ENCODE measurements at places on chromosomes 2 and 18.

GRCh38 chr2:66730441-66730840 lies 295.5 kb downstream of the MEIS1 start:
- no peak for DNase-seq

DNA sequence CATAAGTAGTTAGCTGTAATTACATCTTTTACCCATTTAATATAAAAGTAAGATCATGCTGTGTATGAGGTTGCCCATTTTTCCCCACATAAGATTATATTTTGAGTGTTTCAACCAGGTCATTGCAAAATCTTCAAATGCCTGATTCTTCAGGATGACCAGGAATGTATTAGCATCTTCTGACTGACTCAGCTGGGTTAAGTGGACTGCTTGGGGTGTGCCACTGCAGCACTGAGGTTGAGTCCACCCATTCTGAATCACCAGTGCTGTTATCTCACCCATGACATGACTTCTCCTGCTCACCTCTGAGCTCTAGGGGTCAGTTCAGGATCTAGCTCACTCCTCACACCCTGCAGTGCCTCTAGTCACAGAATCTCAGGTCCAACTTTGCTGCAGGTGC lies 576.7 kb upstream of the ZEB2 start:
- peak; percentile 37 for DNase-seq

GRCh38 chr2:170973225-170973491 lies 44.1 kb downstream of the GORASP2 start:
- DNase-seq = no peak

- DNase-seq = no peak
Observed at GRCh38 chr2:61326423-61326822, 144.5 kb downstream of the USP34 start.

DNA sequence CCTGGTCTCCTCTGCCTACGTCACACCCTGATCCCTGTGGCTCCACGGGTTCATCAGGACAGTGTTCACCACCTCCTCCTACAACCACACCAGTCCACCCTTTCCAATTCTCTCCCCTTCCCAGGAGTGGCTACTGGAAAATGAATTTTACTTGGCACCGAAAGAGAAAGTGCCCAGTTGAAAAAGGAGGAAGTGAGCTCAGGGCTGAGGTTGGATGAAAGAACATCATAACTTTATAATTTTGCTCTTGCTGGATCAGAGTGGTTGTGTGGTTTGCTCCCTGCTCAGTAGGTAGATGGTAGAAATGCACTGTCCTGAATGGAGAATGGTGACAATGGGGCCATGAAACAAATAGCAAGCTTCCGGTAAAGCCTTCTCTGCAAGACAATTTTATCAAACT lies 140.3 kb upstream of the DDX18 start:
- DNase-seq = no peak

DNA sequence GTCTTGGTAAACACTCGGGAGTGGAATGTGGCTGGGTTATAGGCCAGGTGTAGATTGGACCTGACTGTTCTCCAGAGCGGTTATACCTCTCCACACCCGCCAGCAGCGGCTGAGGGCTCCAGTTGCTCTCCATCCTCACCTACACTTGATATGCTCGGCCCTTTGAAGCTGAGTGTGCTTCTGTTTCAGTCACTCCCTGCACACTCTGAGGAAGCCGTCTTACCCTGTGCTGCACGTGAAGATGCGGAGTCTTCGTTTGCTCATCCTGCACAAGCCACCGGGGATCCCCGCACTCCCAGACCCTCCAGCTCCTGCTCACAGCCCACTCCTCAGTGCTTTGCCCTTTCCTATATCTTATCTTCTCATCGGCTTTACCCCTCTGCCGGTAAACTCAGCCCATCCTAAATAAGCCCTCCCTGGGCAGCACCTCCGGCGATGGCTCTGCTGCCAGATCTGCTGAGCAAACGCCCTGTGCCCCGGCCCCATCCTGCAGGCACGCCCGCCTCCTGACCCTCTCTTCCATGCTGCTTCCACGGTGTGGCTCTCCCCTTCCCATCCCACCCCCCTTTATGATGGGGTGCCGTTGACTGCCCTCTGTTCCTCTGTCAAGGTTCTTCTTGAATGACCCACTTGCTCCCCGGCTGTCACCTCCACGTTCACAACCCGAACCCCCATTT lies 47.3 kb upstream of the ODC1 start:
- no peak for DNase-seq

DNA sequence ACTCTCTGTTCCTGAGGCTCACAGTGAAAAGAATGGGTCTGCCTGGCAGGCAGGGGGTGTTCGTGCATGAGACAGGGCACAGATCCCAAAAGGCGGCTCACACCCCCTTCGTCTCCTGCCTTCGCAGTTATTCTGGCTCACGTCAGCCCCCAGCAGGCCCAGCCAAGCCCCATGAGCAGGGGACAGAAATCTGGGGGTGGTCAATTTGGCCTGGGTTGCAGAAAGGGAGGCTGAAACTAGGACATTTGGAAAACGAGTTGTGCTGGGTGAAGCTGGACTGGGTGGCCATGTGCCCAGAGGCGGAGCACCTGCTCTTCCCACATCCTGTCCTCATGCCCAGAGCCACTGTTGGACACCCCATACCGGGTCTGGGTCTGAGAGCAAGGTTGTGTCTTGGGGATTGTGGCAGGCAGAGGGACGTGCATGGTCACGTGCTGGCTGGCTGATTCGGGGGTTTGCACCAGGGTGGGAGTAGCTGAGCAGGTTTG lies 99.0 kb upstream of the MCFD2 start:
- no peak for DNase-seq

DNA sequence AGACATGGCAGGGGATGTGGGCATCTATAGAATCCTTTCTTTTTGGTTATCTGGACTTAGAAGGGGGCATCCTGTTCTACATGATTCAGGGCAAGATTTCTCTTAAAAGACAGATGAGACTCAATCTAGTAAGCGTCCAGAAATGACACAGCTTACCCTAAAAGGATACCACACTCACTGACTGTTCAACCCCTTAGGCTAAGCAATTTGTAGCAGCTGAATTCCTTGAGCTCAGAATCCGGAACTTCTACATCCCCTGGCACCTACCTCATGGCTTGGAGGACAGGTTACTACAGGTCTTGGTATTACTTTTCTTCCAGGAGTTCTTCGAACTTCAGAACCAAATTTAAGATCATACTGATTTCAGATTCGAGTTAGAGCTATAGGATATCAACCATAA lies 138.4 kb downstream of the LAMA3 start:
- DNase-seq = no peak

DNA sequence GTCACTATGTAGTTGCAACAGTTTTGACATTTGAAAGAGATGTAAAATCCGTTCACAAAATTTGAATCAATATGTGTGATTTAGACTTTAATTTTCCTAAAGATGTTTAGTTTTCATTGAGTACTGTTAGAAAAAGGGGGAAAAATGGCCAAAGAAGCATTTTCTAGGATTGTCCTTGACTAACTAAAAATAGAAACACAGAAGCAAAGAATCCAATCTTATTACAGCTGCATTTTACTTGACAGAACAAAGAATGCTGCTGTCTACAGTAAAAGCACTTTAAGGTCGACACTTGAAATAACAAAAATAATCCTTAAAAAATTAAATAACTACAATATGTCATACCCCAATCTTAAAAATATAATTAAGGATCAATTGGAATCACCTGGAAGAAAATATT lies 48.9 kb downstream of the FRZB start:
- DNase-seq = no peak

DNA sequence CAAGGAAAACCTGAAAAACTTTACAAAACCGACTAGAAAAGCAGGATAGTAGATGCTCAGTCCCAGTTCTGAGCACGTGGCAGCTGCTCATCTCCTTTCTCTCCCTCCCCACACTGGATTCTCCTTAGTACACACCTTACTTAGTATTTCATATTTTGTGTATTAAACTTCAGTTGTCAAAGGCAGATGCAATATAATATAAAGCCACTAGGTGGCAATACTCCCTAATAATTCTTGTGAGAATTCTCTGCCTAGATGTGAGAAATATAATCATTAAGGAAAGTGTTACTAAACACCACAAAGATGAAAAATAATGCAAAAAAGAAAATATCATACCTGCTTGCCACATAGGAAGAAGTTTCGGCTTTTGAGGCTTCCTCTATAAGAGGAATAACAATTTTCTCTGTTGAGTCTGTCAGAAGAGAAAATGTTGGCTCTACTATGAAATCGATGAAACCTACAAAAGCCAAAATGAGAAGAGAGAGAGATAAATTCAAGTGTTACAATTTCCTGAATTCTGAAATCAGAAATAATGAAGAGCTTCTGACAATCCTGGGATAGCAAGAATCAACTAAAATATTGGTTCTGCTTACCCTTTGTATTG lies 200.6 kb downstream of the PPP1R1C start:
- DNase-seq = no peak

GRCh38 chr2:146461068-146461467 lies 1383.8 kb upstream of the ACVR2A start:
- DNase-seq = no peak

DNA sequence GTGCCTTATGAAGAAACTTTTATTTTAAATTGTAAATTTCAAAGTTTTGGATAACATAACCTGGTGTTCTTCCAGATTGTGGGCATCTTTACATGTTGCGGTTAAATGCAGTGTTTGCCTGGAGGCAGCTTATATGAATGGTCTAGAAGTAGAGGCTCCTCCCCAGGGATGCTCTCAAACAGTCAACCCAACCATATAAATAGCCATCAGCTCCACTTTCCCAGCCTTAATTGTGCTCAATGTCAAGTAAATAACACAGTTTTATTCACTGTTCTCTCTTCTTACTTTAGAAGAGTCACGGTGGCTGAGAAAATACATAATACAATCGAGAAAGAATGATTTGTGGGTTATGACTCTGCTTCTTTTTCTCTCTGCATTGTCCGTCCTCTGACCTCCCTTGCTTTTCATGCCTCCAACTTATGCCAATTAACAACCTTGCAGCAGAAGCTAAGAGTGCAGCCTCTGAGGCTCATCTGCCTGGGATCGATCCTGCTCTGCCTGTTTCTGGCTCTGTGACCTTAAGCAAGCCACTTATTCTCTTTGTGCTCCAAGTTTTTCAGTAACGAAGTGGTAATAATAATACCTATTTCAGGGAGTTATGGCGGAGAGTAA lies 100.3 kb downstream of the DAW1 start:
- no peak for DNase-seq

- DNase-seq = no peak
Observed at GRCh38 chr18:51399491-51400122, 202.1 kb upstream of the MEX3C start.

DNA sequence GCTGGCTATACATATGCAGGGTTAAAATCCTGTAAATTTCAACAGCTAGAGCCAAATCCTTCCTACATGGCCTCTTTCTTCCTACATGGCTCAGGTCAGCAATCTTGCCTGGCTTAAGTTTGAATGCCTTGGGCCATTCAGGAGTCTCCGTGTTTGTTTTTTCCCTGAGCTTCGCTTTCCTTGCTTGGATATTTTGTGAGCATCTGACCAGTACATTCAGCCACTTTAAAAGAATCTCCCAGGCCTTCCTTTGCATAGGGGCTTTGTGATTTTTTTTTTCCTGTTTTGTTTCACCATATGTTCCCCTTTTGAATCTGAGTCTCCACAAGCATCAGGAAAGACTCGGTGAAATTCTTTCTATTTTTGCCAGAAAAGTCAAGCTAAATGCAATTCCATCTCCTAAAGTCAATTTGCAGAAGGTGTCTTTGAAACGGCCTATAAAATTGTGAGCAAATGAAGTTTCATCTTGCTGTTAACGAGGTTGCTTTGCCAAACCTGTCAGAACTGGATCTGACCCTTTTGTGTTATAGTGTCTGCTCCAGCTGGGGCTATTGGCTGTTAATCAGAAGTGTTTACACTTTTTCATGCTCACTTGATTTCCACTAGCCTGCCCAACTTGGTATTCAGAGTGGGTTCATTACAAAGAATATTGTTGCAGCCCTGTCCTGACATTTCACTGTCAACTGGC lies 256.9 kb downstream of the DCC start:
- no peak for DNase-seq

GRCh38 chr2:70608373-70608772 lies 54.7 kb upstream of the TGFA start:
- DNase-seq = no peak

DNA sequence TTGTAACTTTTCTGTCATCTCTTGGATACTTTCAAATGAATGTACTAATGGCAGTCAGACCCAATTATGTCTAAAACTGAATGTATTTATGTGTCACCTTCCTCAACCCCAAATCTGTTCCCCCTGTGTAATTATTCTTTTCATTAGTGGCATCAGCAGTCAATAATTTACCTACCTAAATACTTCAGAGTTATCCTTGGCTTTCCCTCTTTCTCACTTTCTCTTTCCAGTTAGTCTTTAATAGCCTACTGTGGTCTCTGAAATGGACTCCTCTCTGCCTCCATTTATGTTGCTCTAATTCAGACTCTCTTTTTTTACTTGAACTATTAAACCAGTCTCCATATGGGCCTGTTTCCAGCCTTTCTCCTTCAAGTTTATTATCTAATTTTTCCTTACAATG lies 21.0 kb downstream of the C18orf63 start:
- no peak for DNase-seq

DNA sequence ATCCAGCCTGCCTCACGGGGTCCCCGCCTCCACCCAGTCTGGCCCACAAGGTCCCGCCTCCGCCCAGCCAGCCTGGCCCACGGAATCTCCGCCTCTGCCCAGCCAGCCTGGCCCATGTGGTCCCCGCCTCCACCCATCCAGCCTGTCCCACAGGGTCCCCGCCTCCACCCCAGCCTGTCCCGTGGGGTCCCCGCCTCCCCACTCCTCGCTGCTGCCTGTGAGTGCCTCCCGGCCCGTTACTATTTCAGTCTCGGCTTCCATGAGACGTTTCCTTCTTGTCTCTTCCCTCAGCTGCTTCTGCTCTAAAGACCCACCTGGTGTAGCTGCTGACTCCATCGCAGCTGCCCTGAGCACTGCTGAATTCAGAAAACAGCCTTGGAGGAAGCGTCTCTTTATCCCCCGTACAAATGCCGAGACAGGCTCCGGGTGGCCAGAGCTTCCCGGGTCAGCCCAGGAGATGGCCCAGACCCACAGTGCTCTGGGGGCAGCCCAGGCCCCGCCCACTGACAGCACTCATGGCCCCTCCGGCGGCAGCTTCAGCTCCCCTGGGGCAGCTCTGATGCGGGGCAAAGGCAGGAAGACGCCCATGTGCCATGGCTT lies 69.8 kb downstream of the NFATC1 start:
- DNase-seq = no peak

DNA sequence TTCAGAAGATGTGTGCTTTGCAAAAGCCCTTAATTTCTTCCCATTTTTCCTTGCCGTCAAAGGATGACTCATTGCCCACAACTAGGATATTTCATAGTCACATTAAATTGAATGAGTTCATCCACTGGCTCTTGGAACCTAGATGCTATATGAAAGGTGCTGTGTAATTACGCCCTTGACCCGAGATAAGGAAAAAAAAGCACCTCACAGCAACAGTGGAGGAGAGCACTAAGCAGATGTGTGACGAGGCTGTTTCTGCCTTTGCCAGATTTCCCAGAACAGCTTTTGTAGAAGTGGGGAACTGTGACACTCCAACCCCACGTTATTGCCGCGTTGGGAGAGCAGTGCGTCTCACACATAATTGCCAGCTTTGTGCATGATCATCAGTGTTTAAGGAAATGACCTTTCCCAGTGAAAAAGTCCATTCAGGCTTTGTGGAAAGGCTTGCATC lies 33.3 kb upstream of the TMEM87B start:
- DNase-seq = no peak

All from AG09309 (cell line).